Stimulated activated CD4-positive, alpha-beta T cell treated with anti-CD3 and anti-CD28 coated beads, Interleukin-4, amount 100 ng/mL, for 1 hour (primary cell): ENCODE measurements at places on chromosomes 5 and 9.

DNA sequence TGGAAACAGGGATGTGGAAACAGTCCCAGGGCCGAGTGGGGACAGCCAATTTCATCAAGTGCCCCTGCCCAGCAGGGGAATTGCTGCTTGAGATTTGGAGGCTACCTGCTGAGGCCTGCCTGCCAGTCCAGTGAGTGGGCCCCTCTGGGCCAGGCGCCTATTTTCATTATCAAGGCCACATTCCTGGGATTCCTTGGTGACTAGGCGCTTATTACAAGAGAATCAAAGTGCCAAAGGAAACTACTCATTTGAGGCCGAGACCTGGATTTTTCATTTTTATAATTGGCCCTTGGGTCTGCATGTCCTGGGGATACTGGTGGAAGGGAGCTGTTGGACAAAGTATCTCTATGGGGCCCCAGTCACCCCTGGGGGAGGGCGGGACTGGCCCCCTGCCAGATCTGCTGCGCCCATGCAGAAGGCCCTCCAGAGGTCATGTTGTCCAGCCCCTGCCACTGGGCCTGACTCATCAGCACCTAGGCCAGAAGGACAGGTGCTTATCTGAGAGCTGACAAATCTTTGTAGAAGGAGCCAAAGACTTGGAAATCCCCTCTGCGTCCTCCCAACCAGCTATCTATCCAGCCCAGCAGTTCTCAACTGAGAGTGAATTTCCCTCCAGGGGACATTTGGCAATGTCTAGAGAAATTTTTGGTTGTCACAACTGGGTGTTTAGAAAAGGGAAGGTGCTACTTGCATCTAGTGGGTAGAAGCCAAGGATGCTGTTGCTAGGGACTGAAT, 45.6 kb downstream of the FOXI1 start:
- DNase-seq = no peak

DNA sequence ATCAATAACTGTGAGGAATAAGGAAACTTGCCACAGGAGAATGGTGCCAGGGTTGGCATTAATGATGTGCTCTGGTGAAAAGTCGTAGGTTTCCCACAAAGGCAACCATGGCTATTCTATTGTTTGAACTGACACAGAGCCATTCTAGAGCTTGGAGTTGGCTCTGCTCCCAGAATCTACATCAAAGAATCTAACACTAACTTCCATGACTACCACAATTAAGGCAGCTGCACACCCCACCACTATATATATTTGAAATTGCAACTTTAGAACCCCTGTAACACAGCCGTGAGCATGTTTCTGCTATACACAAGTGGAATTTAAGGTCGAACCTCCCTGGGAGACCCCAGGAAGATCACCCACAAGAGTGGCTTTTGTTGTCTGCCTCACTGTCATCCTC, 89.7 kb upstream of the CCDC152 start:
- no peak for DNase-seq

DNA sequence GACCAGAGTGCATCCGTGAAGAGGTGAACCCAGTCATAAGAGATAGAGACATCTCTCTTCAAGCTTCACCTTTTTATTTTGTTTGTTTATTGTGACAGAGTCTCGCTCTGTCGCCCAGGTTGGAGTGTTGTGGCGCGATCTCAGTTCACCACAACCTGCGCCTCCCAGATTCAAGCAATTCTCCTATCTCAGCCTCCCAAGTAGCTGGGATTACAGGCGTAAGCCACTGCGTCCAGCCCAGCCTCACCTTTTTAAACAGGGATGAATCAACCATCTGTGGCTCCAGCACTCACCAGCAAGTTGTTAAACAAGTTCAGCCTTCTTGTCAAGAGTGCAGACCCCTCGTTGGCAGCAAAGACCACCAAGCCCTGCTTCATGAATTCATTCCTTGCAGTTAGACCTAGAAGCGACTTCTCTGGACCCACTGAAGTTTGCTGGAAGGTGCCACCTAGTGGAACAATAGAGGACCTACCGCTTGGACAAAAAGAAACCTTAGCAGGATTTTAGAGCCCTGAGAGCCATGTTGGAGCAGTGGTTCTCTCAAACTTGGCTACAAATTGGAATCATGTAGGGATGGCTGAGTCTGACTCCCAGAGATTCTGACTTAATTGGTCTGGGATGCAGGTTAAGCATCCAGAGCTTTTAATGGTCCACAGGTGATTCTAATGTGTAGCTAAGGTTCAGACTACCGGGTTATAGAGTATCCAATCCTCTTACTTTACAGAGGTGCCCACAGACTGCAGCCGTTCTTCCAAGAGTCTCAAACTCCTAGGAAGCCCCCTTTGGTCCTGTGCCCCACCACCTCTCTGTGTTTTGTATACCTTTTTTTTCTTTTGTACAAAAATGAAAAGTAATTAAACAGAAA, 10.5 kb upstream of the GALNT10 start:
- no peak for DNase-seq

- no peak for DNase-seq
Observed at GRCh38 chr9:27292659-27293405, 4.1 kb downstream of the EQTN start.

- no peak for DNase-seq
Observed at GRCh38 chr5:101977729-101978345, 318.2 kb downstream of the SLCO4C1 start.

DNA sequence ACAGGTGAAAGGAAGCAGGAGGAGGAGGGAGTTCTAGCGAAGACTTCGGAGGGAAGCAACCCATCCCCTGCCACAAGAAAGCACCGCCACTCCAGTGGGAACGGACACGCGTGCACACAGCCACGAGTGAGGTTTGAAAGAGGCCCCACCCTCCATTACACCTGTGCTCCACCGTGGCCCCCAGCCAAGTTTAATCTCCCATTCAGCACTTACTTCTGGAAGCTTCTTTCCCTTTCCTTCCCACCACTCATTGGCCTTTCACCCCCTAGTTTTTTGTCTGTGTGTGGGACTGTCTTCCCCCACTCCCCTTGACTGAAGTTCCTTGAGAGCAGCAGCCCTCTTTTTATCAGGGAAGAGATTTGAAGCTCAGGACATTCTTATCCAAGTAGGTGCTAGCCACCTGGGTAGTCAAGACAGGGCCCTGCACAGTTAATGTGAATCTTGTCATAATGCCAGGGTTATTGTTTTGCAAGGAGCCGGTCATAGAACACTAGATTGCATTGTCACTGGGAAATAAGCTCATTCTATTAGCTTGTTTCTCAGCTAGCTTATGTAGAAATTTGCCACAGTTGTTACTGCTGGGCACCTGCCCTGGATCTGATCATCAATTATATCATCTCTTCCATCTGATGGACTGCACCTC, 256.0 kb downstream of the DOCK8 start:
- peak; percentile 3 for DNase-seq

GRCh38 chr5:53109056-53109442, 508 bp downstream of the MOCS2 start:
- DNase-seq = no peak

DNA sequence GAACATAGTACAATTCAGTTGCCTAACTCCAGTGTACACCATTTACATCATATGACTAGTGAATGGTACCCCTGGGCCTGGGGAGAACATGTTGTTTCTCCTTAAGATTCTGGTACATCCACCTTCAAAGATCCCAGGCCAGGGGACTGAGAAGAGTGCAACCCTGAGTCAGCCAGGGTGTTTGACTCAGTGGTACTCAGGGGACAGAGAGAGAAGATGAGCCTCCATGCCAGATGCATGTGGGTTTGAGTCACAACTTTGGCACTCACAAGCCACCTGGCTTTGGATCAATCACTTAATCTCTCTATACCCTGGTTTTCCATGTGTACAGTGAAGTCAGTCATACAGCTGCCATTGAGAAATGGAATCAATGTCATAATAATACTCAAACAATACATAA, 53.7 kb downstream of the MAP1B start:
- DNase-seq = no peak

GRCh38 chr9:109496841-109497225, 1.3 kb downstream of the PTPN3 start:
- DNase-seq = no peak

DNA sequence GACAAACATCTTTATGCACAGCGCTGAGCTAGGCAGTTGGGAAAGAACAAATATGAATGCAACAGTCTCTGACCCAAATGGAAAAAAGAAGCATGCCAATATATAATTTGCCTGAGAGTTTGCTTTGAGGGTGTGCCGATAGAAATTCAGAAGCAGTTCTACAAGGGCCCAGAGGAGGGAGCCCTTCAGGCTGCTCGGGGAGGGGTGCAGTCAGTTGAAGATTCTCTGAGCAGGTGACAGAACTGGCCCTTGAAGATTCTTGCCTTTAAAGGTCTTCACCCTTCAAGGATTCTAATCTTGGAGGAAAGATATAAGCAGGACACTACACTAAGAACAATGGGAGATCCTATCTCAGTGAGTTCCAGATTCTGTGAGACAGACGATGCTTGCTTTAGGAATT, 3.7 kb upstream of the PAPPA start:
- no peak for DNase-seq

- no peak for DNase-seq
Observed at GRCh38 chr5:105639068-105639467, 2031.7 kb downstream of the EFNA5 start.

DNA sequence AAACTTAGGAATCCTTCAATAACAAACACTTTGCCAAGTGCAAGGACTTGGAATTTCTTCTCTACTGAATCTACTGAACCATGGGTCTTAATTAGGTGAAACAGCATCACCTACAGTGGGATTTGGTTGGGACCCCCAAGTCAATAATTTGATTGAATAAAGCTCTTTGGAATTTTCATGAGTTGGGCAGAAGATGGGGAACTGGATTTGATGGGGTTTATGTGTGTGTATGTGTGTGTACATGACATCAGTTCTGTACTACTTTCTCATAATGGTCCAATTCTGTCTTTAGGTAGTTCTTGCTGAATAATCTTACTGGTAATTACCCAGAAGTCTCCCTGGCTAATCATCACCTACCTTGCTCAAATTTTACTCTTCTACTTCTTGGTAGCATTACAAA, 198.4 kb upstream of the TBCA start:
- no peak for DNase-seq

- DNase-seq = no peak
Observed at GRCh38 chr9:82255481-82256176, 267.1 kb downstream of the SPATA31D1 start.

GRCh38 chr5:5711112-5711511, 288.6 kb downstream of the ICE1 start:
- no peak for DNase-seq
